ENCODE measurements at places on chromosomes 13 and 19.

DNA sequence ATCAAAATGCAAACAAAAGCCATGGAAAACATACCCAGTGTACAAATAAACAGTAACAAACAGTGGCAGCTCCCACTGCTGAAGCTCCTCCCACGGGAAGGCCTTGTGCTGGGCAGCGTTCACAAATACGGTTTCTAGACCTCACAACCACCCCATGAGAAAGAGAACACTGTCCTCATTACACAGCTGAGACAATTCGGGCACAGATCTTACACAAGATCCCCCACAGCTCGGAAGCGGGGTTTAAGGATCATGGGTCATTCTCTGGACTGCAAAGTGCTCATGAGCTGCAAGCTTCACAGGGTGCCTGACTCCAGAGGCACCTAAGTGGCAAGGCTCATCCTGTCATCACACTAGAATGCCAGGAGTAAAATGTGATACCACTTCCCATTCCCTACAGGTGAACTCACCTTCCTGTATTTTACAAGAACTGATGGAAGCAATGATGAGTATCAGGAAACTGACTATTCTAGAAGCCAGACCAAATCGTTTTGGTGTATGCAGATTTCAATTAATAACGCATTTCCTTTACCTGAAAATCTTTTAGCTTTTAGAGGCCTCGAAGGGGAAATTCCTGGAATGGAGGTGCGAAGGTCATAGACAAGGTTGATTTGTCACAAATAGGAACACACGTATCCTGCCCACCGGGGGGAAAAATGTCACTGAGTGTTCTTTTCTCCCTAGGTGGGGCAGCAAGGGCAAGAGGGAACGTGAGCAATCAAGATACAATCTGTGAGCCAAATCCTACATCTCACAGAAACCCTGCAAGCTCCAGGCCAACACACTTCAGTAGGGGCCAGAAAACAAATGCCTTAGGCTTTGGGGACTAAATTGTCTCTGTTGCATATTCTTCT, 41.2 kb downstream of the STK24 start:
- DNase-seq = no peak

GRCh38 chr13:39415008-39415802, 187.8 kb downstream of the LHFPL6 start:
- DNase-seq = no peak

DNA sequence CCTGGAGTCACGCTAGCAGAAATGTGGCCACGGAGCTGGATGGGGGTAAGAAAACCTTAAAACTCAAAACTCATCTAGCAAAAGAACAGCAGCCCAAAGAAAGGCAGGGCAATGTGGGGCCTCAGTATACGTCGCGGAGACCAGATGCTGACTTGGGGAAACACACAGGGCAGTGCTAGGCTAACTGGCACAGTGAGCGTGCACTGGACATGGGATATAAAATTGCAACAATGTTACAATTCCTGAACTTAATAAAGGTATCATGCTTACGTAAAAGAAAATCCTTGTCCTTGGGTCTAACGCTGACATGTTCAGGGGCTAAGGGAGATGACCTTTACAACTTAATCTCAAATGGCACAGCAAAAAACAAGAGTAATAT, 40.5 kb downstream of the COL4A1 start:
- DNase-seq = no peak

DNA sequence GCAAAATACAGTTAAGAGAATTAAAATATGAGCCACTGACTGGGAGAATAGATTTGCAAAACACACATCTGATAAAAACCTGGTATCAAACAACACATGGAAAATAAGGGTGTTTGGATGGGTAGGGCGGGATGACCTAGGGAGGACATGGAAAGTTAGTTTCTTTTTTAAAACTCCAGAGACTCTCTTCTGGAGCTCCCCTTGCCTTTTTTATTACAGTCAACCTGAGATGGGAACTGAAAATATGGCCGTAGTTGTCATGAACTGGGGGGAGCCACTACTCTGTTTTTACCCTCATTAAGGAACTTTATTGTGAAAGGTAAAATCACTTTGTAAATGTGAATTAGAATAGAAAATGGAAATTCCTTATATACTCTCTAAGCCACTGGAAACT, 113.0 kb downstream of the ATP11A start:
- no peak for DNase-seq

DNA sequence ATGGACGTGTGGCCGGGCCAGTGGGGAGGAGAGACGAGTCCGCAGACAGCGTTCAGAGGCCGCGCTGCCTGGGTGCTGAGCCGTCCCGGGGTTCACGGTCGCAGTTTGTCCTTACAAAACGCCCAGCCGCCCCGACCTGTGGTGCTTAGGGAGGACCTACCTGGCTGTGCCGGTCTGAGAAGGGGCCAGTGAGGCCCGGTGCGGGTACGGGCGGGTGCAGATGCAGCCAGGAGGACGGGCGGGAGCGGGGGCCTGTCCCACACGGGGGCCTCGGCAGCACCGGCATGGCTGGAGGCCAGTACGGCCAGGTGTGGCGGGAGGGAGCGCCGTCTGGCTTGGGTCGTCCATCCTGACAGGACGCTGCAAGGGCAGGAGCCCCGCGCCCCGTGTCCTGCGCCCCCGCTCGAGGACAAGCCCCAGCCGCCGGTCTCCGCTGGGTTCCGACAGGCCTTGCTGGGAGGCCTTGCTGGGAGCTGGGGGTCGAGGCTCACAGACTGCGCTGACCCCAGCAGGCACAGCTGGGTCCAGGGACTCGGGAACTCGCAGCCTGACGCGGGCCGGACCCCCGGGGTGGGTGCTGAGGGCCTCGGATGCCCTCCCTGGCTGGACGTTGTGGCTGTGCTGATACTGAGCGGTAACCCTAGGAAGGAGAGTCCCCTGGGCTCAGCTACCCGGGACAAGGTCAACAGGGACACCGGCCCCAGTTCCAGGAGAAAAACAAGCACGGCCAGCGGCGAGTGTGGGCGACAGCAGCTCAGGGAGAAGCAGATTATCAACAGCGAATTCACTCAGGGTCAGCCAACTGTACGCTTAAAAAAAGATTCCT, 5.3 kb upstream of the PROZ start:
- peak; percentile 36 for DNase-seq

DNA sequence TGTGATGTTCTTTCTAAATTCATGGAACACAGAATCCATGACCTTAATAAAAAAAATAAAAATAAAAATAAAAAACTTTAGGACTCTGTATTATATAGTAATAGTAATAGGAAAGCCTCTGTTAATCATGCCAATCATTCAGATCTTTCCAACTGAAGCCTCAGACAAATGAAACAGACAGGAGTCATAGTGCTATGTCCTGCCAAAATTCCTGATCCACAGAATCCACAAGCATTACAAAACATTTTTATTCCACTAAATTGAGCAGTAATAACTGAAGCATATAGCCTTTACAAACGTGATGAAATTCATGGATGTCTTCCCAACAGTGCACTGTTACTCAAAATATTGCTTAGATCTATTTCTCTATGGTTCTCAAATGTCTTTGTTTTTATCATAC, 820.6 kb upstream of the PCDH9 start:
- DNase-seq = no peak

DNA sequence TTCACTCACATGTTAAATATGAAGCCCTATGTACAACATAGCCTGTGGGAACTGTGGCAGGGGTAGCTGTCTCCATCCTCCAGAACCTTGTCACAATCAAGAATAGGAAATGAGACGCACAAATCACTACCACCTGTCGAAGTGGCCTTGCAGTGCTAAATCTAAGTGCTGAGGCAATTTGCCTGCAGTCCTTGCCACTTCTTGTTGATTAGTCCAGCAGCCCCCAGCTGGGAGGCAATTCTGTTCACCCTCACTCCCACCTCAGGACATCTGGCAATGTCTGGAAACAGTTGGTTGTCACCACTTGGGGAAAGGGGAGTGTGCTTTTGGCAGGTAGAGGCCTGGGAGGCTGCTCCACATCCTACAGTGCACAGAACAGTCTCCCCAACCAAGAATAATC, 10.7 kb downstream of the RFX2 start:
- no peak for DNase-seq

GRCh38 chr13:105441051-105441750, 1094.3 kb downstream of the EFNB2 start:
- DNase-seq = no peak

DNA sequence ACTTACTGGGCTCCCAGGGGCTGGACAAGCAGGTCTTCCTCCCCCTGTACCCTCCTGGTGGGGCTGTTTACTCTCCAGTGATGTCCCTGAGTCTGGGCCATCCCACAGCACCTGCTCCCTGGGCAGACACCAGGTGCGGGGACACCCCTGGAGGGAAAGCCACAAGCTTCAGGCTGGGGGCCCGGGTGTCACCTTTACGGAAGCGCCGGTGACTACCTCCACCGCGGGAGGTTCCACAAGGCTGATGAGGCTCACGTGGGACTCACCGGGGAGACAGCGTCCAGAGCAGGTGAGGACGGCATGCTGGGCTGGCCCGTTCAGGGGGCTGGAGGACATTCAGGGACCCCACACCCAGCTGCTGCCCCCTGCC, 24.9 kb downstream of the NFILZ start:
- DNase-seq = peak; percentile 48

DNA sequence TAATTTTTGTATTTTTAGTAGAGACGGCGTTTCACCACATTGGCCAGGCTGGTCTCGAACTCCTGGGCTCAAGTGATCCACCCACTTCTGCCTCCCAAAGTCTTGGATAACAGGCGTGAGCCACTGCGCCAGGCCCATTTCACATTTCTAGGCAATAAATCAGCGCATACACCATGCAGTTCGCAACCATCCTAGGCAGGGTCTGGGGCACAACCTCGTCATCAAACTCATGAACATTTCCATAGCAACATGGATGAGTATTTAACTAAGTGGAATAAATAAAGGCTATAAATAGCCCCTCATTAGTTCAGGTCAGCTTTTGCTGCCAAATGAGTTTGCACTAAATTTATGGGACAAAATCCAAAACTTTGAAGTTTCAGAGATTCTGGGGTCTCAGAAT, 8.2 kb downstream of the MEIS3 start:
- DNase-seq = no peak

- DNase-seq = no peak
Observed at GRCh38 chr13:63088226-63088625, 1672.6 kb upstream of the PCDH20 start.

DNA sequence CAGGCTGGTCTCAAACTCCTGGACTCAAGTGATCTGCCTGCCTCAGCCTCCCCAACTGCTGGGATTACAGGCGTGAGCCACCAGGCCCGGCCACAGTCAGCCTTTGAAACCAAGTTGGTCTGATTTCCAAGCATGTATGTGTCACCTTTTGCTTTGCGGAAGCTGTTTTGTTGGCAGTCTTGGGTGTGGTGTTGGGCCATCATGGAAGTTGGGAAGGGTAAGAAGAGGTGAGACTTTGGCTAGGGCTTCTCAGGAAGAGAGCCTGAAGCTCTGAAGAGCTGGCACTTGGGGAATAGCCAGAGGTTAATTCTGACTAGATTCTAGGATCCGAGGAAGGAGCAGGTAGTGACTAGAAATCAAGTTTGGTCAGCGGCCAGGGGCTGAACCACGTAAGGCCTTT, 2.8 kb downstream of the RSPH6A start:
- DNase-seq = no peak

GRCh38 chr19:18093439-18094161, 4.0 kb upstream of the MAST3 start:
- no peak for DNase-seq

- no peak for DNase-seq
Observed at GRCh38 chr19:49692147-49692506, 1.2 kb downstream of the CPT1C start.

All from activated CD8-positive, alpha-beta memory T cell treated with anti-CD3 and anti-CD28 coated beads, Interleukin-2, amount 50 U/mL, for 4 hours (primary cell).